Renal pelvis (tissue), 12 donors: ENCODE measurements at places on chromosomes 7 and 10. TPM values are rescaled to one million over a fixed set of nuclear protein-coding genes. Genes with fewer than 3 reads are reported as not detected.

TMEM225B gene
- 1.7 TPM for polyA plus RNA-seq

EPO gene
- polyA plus RNA-seq = not detected

TUBAL3 gene
- 0.16 TPM for polyA plus RNA-seq

HOXA13 gene
- 0.03 TPM for polyA plus RNA-seq

CFAP43 gene
- 29.6 TPM for polyA plus RNA-seq

KDM7A gene
- 9.5 TPM for polyA plus RNA-seq

ZNF853 gene
- 19.7 TPM for polyA plus RNA-seq

PKD2L1 gene
- 0.11 TPM for polyA plus RNA-seq

RASSF4 gene
- 36.0 TPM for polyA plus RNA-seq

OPALIN gene
- polyA plus RNA-seq = not detected

CNPY1 gene
- not detected for polyA plus RNA-seq

CYP2W1 gene
- polyA plus RNA-seq = 3.3 TPM

DNAJC12 gene
- polyA plus RNA-seq = 10.1 TPM

CUBN gene
- 170 TPM for polyA plus RNA-seq

DNA sequence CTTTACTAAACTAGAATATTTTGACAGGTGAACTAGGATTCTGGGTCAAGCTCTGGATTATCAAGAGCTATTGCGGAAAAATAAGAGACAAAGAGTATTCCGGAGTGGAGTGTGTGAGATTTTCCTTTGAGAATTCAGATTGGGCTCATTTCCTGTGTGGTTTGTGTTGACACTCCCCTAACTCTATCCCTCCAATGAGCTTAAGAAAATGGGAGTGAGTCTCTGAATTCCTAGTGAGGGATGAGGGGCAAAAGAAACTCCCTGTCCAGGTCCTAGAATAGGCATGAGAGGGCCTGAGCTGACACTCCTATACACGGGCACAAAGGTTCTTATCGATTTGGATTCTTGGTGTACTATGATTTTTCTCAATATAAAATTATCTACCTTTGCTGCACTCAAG is 10.2 kb downstream of the KLF14 start:
- DNase-seq = no peak

- DNase-seq = no peak
Measured at GRCh38 chr7:26320878-26321277, 29.2 kb downstream of the SNX10 start.

GRCh38 chr7:156198277-156198676 is 386.0 kb upstream of the SHH start:
- DNase-seq = no peak

DNA sequence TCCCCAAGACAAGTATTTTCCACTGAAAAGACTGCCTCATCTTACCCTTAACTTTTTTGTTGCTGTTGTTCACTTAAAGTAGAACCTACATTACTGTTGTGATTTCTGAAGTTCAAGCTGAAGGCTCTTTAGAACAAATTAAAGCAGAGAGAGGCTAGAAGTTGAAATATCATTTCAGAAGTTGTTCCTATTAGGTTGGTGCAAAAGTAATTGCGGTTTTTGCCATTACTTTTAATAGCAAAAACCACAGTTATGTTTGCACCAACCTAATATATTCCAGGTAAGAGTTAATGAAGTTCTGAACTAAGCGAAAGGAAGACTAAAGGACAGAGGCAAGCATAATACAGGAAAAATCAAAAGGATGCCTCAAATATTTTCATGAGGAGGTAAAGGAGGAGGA is 153.7 kb downstream of the CACNA2D1 start:
- DNase-seq = no peak

GRCh38 chr10:133324198-133324792 is 12.4 kb downstream of the CALY start:
- DNase-seq = no peak

DNA sequence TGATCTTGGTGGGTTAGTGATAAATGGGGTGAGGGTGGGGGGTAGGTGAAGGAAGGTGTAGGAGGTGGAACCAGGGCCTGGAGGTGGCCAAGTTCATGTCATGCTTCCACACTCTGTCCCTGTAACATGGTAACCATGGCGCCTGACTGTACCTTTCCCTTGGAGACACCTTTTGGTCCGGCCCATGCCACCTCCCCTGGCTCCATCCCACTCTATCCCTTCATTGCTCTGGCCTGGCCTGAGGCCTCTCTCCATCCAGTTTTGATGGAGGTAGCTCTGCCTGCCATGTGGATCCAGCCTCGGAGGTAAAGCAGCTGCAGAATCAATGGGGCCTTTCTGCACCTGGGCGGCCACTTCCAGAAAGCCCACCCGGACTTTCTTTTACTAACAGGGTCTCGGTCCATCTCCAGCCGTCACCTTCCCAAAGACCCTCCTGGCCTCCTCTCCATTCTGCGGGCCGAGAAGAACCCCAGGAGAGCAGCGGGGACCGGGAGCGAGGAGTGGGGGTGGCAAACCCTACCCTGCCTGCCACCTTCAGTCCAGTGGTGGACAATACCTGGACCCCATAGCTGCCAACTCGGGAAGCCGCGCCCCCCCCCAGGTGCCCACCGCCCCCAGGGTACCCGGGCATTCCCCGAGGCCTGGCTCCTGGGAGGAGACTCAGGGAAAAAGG is 504 bp upstream of the TRRAP start:
- DNase-seq = no peak

DNA sequence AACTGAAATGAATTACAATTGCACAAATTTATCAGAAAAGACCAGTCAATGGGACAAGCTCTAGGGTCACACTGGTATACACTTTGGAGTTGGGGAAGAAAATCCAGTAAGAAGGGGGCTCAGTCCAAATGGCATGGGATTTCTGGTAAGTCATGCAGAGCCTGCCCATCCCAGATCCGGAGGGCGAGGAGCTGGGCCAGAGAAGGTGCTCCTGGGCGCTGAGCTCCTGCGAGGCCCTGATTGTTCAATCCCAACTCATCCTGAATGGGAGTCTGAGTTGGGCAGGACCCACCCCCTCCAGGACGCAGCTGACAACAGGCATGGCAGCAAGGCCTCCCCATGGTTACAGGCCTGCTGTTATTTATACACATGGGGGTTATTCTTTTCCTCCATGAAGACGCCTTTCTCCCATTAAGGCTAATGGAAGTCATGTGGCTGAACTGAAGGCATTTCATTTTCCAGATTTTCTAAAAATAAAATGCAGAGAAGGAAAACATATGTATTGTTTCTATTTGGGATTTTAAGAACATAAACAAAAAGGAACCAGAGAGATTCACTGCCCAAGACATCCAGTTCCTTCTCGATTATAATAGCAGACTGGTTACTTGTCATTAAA is 91.1 kb upstream of the ADAM12 start:
- no peak for DNase-seq

DNA sequence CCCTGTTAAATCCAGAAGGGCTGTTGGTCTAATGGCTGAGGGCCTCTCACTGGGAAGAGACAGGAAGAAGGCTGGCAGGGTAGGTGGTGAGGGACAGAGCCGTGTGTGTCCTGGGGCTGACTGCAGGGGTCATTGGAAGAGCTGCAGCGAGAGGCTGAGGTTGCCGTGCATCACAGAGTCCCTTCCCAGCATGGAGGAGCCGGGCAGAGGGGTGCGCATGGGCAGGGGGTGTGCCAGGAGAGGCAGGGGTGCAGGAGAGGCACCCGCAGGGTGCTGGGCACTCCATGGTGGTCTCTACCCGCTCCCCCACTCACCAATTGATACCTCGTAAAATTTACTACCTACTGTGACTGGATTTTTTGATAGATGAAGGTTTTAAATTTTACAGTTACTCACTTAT is 124.3 kb downstream of the ACTR3B start:
- DNase-seq = no peak

DNA sequence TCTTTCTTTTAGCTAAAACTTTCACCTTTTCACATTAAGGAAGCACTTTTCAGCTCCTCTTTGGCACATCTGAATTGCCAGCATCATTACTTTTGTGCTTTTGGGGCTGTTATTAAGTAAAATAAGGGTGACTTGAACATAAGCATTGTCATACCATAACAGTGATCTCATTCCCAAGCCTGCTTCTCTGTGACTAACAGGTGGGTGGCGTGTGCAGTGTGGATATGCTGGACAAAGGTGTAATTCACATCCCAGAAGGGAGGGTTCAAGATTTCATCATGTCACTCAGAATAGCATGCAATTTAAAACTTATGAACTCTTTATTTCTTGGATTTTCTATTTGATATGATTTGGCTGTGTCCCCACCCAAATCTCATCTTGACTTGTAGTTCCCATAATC is 517.4 kb upstream of the MKI67 start:
- DNase-seq = no peak

GRCh38 chr10:17066000-17066399 is 63.6 kb downstream of the CUBN start:
- DNase-seq = no peak

- no peak for DNase-seq
Measured at GRCh38 chr10:84140036-84140379, 699 bp downstream of the GHITM start.

DNA sequence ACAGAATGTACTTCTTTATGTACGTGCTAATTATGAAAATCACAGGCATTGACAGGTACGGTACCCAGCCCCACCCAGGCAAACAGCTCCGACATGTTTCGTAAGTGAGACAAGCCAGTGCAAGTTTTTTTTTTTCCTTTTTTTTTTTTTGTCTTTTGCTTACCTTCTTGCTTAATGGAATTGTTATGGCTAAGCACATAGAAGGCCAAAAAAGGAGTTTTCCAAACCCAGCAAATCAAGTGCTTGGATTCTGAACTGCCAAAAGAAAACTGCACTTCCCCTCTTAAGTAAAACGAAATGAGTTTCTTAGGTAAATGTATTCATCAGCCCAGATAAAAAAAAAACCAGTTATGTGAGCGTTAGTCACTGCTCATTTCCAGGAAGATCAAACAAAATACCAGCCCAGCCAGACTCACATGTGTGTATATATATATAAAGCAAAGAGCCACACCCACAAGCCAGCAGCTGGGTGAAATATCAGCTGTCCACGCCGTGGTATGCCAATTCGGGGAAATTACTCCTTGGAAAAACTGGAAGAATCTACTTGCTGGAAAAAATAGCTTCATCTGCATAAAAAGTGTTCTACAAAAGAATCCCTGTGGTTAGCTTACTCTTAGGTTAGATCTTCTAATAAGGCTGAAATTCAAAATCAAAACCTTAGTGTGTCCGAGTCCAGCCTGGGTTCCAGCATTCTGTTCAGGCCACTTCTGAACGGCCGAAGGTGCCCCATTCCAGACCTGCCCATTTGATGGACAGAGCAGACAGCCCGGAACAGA is 8.0 kb downstream of the KLF6 start:
- DNase-seq = no peak

DNA sequence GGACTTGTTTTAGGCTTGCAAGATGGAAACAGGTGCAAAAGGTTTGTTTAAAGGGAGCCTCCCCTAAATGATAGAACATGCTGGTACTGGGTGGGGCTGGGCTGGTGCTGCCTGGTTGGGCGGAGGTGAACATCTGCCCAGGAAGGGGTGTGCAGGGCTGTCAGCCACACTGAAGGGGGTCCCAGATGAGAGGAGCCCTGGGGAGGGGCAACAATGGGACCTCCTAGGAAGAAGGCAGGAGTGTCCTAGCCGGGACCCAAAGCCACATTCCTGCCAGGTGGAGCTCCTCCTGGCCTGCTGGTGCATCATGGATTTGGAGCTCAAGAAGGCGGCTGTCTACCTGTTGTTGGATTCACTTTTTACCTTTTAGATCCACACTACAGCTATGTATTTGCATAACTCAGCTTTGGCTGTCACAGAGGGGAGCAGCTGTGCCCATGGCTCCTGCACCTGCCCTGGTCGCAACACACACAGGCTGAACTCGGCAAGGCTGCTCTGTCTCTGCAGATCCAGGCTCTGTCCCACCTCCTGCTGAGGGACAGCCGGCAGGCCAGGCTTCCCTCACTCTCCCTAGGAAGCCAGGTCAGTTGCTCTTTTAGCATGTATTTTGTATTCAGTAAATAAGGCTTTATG is 59.9 kb downstream of the ADARB2 start:
- no peak for DNase-seq

GRCh38 chr10:35578618-35578956 is 26.6 kb upstream of the GJD4 start:
- no peak for DNase-seq

DNA sequence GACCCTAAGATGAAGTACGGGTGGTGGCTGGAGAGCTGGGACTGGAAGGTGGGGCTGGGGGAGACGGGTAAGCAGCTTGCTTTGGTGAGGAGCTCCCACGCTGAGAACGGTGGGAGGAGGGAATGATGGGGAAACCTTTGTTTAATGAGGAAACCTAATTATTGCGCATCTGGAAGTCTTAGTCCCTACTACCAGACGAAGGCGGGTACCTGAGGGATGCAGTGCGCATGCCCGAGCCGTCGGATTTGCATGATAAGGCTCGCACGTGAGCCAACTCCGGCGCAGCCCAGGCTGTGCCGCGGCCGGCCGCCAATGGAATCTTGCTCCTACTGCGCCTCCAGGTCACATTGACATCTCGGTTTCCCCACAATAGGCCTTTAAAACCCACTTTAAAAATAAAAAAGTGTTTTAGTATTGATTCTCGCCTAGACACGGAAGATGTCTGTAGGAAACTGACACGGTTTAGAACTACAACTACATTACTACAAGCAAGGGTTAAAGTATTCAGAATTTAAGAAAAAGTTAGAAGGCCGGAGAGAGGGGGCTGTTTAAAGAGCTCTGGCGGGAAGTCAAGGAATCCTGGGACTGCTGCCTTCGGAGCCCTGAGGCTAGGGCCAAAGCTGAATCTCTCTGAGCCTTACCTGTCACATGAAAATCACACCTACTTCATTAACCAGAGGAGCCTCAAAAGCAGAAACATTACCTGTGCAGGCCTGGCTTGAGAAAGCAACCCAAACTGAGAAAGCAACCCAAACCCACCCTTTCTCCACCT is 12.1 kb upstream of the DLX6 start:
- no peak for DNase-seq

DNA sequence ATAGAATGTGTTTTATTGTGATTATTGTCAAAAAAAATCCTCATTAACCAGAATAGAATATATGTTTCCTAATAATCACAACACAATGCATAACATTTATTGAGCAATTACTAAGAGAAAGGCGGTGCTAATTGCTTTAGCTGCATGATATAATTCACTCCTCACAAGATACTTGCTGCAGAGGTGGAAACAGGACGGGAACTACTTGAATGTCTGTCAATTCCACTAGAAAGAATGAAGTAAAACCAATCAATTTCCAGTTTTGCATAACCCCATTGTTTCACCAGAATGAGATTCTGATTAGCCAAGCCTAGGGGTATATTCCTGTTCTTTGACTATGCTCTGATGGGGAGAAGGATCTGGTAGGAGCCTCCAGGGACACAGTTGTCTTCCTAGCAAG is 239.1 kb upstream of the NRP1 start:
- no peak for DNase-seq

- no peak for DNase-seq
Measured at GRCh38 chr10:116146372-116147140, 126.5 kb downstream of the GFRA1 start.

DNA sequence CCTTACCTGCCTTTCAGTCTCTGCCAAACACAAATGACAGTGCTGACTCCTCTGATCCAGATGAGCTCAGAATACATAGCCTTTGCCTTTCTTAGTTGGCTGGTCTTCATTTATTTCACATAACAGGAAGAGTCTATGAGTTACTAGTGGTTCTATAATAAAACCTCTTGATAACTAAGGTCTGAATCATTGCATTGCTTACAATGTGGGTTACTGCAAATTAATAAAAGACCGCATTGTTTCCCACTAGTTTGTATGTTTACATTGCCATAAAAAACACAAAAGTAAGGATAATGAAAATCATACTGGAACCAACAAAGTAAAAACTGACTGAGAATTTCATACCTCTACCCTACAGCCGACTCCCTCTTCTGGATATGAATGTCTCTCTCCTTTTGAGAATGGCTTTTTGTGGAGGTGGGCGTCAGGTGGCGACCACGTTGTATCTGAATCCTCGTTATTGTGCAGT is 62.0 kb upstream of the AKR1E2 start:
- no peak for DNase-seq

- DNase-seq = no peak
Measured at GRCh38 chr10:116490028-116490662, 55.6 kb upstream of the PNLIP start.
